CD8-positive, alpha-beta T cell (primary cell): ENCODE measurements at places on chromosomes 5 and 9.

GRCh38 chr9:129467004-129467588, 153.8 kb downstream of the C9orf50 start:
- DNase-seq, result no peak

DNA sequence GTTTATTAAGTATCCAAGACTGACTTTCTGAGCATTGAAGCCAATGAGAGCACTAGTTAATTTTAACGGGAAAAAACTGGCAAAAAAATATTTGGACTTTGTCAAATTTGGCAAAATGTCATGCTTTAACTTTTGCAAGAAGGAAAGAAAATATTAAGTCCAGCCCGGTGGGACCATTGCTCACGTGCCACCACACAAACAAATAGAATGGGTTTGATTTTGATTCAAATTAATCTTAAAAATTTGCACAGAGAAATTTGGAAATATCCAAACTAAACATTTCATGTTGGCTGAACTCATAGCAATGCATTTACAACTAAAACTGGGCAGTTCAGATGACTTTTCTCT, 302.2 kb downstream of the EBF1 start:
- no peak for DNase-seq

- DNase-seq, result no peak
Measured at GRCh38 chr5:24264547-24264946, 380.2 kb downstream of the CDH10 start.

DNA sequence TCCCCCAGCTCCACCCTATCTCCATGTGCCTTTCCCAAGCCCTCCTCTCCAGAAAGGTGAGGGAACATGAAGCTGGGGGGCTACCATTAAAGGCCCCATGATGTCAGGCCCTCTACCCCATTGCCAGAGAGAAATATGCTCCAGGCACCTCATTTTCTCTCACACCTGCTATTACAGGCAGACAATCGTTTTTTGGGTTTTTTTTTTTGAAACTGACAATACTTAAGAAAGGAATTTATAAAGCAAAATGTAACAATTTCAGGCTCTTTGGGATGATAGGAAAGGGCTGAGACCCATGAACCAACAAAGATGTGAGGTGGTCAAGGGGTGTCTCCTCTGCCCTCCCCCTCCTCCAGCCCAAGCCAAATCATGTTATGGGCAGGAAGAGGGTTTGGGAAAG, 1.5 kb upstream of the GFRA3 start:
- no peak for DNase-seq

- no peak for DNase-seq
Measured at GRCh38 chr5:15791274-15791673, 291.3 kb downstream of the FBXL7 start.

- DNase-seq, result no peak
Measured at GRCh38 chr9:14480526-14480925, 166.6 kb upstream of the NFIB start.

DNA sequence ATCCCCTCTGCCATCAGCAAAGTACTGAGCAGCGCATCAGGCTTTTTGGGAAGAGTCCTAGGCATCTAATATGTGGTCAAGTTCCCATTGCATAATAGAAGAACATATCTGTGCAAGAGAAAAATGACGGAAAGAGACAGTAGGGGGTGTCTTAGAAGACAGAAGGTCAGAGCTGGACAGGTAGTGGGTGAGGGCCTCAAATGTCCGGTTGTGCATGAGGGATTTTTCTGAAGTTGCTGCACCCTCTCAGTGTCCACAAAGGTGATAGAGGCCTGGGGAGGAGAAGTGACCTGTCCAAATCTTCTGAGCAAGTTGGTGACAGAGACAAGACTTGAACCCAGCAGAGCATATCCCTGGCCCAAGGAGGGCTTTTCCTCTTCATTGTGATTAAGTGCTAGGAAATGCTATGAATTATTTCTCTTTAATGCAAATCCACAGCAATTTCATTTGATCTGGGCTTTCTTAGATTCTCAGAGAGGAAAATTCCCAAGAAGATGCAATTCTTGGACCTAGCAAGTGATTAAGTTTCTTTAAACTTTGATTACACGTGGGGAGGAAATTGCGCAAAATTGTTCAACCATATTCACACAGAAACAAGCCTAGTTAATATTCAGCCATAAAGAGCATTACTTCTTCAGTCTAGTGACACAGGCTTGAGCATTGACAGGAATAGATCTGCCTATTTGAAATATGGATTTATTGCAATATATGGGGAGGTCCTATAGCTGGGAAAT, at the start of gene OR2S2:
TSS of gene OR2S2 (minus strand) at position 51 of the 734 bp plus-strand sequence. CDS start 56 bp downstream, outside the sequence.
- no peak for DNase-seq

- DNase-seq, result no peak
Measured at GRCh38 chr9:121160025-121160424, 41.6 kb downstream of the RAB14 start.

- DNase-seq, result no peak
Measured at GRCh38 chr5:79792463-79792862, 102.8 kb downstream of the CMYA5 start.

GRCh38 chr9:134396825-134397224, 70.6 kb downstream of the RXRA start:
- DNase-seq, result peak; percentile 72

DNA sequence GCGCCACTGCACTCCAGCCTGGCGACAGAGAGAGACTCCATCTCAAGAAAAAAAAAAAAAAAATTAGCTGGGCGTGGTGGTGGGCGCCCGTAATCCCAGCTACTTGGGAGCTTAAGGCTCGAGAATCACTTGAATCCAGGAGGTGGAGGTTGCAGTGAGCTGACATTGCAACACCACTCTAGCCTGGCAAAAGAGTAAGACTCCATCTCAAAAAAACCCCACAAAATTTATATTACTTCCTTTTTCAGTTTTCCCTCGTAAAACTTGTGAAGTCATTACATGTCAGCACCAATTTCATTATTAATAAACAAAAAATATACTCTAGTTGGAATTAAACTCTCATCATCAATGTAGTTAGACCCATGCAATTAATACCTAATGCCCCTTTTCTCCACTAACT, 43.9 kb downstream of the SHLD3 start:
- DNase-seq, result no peak

GRCh38 chr5:56159521-56159947, 73.6 kb downstream of the ANKRD55 start:
- peak; percentile 27 for DNase-seq

DNA sequence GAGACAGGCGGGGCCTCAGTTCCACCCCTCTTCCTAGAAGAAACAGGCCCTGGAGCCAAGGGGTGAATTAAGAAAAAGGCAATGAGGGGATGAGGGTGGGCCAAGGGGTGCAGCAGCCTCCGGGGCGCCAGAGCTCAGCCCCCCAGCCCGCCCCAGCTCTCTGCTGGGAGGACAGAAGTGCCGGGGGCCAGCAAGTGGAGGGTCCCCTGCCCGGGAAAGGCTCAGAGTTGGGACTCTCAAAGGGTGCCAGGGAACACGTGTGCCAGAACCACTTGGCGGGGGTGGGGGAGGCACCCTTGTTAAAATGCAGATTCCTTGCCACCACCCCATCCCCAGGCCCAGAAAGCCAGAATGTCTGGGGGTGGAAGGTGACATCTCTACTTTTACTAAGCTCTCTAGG, 67.6 kb upstream of the BARHL1 start:
- DNase-seq, result no peak
